ENCODE measurements at places on chromosomes 4 and X. TPM values are rescaled to one million over a fixed set of nuclear protein-coding genes. Genes with fewer than 3 reads are reported as not detected.

DNA sequence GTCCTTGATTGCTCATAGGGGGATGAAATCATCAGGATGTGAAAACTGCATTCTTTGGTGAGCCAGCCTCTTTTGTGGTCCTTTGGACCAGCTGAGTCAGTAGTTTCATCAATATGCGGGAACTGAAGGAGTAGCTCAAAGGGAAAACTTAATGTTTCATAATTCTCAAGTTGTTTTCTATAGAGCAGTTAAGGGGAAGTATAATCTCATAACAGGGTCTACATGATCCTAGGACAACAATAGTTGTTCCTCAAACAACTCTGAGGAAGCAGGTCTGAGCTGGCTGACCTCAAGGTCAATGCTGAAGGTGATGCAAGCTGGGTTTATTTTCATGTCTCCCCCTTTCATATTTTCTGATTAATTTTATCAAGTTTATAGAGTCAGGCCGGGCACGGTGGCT lies 36.1 kb upstream of the IRF2 start:
- DNase-seq = no peak

MAGEC2 gene
- total RNA-seq = 133 TPM

DNA sequence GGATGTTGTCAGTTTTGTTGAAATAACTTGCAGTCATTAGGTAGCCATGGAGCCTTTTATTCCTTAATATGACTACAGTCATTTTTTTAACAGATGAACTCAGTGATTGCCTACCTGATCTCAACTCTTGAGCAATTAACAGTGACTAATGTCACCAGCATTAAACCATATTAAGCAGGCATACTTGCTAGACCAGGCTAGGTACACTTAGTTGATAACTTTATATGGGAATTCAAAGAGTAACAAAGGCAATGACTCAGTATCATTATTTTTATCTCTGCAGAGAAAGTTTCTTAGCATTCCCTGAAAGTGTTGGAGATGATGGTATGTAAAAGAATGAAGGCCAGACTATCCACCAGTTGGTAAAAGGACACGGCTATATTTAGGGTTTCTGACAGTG lies at the start of gene C4orf54:
TSS of gene C4orf54 (minus strand) at position 31 of the 400 bp plus-strand sequence. CDS start 3,180 bp downstream, outside the sequence.
- DNase-seq = no peak

DNA sequence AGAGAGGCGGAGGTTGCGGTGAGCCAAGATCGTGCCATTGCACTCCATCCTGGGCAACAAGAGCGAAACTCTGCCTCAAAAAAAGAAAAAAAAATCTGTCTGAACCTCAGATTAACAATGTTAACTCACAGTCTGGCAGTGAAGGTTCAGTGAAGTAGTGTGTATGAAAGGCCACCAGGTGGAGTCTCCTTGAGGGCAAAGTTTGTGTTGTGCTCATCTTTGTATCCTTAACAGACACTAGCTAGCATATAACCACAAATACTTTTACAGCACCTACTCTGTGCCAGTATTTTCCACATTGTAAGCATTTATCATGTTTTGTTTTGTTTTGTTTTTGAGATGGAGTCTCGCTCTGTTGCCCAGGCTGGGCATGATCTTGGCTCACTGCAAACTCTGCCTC lies 46.0 kb upstream of the MGST2 start:
- DNase-seq = peak; percentile 62

All from SK-MEL-5 (cell line).